ENCODE measurements at places on chromosomes 7 and 10.

DNA sequence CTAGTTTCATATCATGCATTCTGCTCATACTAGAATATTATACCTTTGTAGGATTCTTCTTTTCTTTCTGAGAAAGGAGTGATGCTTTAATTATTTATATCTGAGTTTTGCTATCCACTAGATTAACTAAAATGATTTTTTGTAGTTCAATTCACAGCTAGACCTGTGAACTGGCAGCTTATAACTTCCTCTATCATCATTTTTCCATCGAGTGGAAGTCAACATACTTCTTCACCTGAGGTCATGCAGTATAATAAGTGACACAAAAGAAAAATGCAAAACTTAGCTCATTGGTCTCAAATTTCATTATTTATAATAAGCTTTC is 8.0 kb downstream of the LRRN3 start:
- DNase-seq = no peak

DNA sequence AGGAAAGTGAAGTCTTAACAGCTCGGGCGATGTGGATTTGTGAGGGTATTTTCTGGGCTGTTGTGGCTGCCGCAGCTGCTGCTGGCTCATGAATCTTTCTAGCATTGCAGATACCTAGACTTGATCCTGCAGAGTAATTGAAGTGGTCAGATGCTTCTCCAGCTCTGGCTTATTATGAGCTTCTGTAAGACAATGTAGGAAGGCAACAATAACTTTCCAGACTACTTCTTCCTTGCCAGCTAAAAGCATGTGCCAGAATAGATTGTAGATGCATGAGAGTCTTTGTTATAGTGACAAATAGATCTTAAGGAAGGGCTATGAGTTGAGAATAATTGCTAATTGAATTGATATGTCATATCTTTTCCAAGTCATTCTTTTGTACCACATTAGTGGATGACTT is 461.4 kb upstream of the POT1 start:
- no peak for DNase-seq

GRCh38 chr10:74175510-74176379 is 24.7 kb downstream of the ADK start:
- DNase-seq = no peak

DNA sequence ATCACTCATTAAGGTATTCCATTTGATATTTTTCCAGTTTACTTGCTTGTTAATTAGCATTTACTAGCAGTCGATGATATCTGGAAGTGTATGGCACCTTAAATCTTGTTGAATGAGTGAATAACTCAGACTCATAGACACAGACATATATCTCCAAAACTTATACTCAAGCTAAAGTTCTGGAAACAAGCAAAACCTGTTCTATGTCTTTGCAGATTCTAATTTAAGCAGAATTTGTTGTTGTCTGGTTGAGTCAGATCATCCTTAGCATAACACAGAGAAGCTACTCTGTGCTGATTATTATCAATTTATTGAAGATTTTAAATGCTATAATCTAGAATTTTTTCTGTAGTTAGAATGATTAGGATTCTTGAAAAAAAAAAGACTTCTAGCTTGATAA is 296.2 kb downstream of the MDFIC start:
- DNase-seq = no peak

DNA sequence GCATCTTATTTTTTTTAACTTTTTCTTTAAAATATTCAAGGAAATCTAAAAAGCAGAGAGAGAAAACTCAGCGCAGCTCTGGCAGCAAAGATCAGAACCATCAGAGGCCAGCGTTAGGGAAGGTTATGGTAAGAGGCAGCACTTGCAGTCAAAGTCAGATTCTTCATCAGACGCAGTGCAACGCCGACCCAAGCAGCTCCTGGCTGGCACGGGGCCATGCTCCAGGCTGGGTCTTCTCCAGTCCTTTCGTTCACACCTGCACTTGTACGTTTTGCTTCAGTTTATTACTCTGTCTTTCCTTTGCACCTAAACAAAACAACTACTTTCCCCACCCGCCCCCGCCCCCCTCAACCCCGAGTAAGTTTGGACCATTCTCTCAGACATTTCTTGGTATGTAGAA is 43.1 kb upstream of the SEC61G start:
- no peak for DNase-seq

DNA sequence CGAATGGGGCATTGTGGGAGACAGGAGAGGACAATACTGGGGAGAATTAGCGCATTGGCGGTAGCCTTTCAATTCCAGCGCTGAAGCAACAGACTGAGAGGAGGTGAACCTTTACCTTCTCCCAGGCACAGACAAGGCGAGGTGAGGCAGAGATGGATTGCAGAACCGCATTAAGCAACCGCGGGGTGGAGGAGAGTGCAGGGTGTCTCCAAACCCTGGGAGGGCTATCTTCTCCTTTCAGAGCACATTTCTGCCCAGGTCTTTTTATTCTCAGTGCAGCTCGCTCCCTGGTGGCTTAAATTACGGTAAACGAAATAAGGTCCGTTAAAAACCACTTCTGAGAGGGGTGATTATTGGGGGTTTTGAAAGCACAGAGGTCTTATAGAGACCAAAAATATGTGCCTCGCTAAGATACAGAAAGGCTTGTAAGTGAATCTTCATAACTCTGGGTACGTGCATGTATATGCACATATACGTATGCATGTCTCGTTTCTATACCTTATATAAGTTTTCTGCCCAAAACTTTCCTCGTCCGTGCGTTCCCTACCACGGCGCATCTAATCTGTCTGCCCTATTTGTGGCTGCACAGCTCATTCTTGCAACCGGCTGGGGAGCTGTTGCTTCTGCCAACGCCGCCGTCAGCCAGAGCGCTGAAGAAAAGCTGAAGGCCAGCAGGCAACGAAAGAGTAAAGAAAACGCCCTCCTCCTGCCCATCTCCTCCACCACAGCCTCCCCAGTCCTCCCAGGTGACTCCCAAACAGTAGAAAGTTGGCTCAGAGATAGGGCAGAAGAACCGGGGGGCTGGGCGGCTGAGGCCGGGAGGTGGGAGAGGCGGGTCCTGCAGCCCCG is 895 bp upstream of the ZNF804B start:
- DNase-seq = no peak

All from stimulated activated CD4-positive, alpha-beta T cell treated with anti-CD3 and anti-CD28 coated beads, Interleukin-2, amount 100 ng/mL, for 4 hours (primary cell).